Renal cortex interstitium (tissue), 15 donors: ENCODE measurements at places on chromosomes 1 and 21.
A peak's percentile ranks its signal among the peaks of the same experiment; 100 is the strongest.

DNA sequence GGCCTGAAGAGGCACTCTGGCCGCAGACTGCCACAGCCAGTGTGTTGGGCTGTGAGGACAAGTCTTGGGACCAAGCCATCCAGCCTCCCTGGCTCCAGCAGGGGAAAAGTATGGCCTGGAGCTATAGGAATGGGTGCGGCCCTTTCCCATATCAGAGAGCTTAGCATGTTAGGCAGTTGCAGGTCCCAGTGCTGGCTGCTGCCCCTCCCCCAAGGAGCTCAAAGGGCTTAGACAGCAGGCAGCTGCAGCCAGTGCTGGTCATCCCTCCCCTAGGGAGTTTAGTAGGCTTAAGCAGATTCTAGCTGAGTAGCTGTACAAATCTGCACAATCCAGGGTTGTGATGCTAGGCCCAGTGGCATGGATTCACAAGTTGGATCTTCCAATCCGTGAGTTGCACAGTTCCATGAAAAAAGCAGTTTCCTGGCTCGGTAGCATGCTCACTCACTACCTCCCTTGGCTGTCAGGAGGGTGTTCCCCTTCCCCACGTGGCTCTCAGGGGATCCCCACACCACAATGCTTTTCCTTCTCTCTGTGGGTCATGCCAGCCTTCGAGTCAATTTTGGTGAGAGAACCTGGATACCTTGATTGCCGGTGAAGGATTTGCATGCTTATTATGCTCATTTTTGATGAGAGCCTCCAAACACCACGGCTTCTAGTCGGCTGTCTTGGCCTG lies 1490.8 kb downstream of the BRINP3 start:
- DNase-seq: no peak

GRCh38 chr1:63463248-63463647 lies 59.8 kb downstream of the ITGB3BP start:
- no peak for DNase-seq

DNA sequence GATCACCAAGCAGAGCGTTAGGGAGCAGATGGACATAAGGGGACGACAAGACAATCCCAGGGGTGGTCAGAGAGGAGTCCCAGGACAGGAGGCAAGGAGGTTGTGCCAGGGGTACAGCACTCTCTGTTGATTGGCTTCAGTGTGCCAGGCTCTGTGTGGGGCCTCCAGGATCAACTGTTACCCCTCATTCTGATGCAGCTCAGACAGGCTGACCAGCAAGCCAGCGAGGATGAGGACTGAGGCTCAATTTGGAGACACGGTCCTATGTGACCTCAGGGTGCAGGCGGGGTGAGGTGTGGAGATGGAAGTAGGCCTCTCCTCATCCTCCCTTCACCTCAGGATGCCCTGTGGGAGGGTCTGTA lies 4.0 kb downstream of the HYI start:
- no peak for DNase-seq

GRCh38 chr1:193060406-193060805 lies 994 bp downstream of the RO60 start:
- DNase-seq: peak; percentile 3
